ENCODE measurements at places on chromosomes 13 and 19.

DNA sequence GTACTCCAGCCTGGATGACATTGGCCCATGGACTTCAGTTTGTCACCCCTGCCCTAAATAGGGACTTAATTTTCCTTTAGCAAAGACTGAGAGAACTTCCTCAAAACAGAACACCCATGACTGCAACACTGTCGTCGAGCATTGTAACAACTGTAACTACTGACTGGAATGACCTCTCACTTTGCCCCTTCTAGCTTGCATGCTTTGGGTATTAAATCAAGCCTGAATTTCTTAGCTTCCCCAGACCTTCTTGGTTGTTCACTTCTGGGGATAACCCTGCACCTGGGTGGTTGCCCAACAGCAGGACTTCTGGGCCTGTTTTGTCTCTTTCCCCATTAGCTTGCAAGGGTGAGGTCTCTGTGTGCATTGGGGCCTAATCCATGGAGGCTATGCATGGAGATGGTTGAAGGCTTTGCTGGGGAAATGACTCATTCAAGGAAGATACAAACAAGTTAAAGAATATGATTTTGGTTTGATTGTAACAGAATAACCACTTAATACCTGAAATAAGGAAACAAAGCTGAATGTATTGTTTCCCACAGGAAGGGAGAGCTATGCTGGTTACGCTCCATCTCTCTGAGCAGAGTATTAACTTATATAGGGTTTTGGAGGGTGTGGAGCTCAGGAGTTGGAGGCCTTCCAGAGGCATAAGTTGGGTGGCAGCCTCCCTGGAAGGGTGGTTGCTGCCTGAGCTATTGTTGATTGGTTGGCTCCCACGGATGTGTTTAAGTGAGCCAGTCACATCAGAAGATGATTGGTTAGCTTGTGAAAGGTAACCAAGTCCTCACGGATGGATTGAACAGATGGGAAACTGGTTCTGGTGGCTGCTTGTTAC, 34.7 kb upstream of the UBAC2 start:
- no peak for DNase-seq

DNA sequence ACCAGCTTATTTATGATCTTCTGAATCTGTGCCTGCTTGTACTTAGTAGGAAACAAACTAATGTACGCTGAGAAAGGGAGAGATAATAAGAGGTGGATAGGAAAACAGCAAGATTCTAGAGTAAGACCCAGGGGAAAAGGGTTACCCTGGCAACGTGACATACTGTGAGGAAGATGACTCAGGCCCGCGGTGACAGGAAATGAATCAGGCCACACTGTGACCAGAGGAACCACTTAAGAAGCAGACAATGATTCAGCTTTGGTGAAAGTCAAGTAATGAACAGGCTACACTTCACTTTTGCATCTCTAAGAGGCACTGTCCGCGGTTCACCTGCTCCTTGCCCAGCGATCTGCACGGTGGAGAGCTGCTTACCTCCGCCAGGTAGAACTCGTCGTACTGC, 158.2 kb downstream of the NALCN start:
- no peak for DNase-seq

DNA sequence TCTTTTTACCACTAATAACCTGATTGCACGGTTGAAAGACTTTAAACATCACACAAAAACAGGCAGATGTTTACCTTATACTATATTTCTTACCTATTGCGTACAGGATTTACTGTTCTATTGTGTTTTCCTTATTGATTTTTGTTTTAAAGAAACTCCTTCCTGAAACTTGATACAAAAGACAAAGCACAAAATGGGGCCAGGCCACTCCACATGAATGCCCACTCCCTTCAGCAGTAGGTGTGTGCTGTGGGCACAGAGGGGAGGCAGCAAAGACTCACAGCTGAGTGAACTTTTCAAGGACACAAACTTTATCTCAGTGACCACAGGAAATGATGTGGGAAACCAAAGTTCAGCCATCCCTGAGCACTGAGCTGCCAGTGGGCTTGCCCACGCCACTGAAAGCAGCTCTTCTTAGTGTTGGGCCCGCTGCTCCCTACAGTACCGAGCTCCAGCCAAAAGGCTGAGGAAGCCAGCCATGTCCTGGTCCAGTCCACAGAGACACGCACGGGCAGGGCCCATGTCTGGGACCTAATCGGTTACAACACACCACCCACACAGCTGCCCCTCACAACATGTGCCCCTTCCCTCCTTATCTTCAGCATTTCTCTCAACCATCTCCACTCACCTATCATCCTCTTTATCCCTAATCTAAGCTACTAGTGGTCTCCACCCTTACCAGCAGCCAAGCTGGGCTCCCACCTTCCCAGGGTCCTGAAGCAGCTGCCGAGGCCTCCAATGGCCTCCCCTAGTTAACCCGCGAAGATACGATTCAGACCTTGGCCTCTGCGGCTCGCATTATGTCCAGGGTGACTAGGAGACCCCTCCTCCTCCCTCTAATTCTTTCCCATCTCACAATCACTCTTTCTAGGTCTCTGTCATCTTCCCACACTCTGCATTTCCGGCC, 39.5 kb downstream of the ATP7B start:
- no peak for DNase-seq

DNA sequence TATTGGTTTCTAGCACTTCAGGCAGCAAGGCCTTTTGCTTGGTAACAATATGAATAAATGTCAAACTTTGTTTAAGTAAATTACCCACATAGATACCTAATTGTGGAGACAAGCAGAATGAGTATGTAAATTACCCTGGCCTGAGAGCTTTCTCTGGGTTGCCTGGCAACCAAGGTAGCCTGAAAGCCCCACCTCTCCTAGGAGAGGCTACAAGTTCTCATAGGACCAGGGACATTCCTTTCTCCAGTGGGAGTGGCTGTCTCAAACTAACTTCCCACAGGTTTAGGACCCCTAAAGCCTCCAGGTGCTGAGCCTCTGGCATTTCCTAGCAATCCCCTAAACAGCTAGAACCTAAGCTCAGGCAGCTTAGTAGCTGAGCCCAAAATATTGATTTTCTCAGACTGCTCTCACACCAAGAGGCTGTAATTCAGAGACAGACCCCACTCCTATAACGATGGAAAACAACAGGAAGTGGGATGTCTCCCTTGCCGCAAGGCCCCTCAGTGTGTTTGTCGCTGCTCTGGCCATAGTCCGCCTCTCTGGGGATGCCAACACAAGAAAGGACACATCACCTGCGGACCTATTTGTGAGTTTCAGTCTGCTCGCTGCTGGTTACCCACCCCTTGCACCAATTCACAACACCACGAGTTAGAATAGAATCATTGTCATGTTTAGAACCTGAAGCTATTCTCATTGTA, 207.3 kb downstream of the DLEU7 start:
- no peak for DNase-seq

DNA sequence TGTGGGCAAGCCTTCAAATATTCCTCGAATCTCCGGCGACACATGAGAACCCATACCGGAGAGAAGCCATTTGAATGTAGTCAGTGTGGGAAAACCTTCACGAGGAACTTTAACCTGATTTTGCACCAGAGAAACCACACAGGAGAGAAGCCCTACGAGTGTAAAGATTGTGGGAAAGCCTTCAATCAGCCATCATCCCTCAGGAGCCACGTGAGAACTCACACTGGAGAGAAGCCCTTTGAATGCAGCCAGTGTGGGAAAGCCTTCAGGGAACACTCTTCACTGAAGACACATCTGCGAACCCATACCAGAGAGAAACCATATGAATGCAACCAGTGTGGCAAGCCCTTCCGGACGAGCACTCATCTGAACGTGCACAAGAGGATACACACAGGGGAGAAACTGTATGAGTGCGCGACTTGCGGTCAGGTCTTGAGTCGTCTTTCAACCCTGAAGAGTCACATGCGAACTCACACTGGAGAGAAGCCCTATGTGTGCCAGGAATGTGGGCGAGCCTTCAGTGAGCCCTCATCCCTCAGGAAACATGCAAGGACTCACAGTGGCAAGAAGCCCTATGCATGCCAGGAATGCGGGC, 28.8 kb downstream of the ZNF333 start:
- no peak for DNase-seq

DNA sequence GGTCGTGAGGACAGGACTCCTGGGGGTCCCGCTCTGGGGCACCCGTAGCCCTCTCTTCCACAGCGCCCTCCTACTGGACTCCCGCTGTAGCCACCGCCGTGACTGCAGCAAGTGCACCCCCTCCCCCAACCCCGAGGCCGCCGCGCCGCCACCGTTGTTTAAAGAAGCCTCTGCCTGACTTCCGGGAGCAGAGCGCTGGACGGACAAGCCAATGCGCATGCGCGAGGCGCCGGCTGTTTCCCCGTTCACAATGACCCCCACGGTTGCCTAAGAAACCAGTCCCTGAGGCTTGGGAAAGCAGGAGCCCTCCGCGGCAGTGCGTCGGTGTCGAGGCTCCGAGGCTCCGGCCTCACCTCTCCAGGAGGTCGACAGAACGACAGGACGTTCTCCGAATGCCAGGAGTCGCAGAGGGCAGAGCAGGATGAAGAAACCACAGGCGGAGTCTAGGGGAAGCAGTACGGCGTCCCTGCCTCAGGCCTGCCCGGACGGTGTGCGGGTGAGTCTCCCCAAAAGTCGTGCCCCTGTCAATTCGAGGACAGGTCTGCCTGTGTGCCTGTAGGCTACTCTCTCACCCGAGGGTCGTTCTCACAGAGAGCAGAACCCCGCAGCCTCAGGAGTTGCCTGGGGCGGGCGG, 70.5 kb upstream of the ZNF420 start:
- DNase-seq, result no peak

DNA sequence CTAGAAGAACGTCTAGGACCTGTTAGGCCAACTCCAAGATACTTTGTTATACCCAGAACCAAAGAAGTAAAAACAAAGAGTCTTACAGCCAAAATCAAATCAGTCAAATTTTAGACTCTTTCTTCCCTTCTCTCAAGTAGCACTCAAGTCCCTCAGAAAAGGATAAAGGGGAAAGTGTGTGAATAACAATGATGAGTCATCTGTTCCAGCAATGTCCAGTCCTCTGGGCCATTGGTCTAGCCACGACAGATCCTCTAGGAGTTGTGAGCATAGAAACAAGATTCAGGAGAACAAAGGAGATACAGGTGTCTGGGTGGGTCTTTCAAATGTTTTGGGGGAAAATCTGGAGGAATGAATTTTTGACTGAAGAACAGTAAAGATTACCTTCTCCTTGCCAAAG, 36.3 kb downstream of the STOML3 start:
- no peak for DNase-seq

Data from T-cell (primary cell).